ENCODE measurements at places on chromosomes 3 and 15.

- peak; percentile 9 for DNase-seq
Measured at GRCh38 chr15:43204016-43204901, 16.6 kb downstream of the EPB42 start.

- DNase-seq = peak; percentile 9
Measured at GRCh38 chr3:193869221-193870201, 266.4 kb upstream of the HES1 start.

DNA sequence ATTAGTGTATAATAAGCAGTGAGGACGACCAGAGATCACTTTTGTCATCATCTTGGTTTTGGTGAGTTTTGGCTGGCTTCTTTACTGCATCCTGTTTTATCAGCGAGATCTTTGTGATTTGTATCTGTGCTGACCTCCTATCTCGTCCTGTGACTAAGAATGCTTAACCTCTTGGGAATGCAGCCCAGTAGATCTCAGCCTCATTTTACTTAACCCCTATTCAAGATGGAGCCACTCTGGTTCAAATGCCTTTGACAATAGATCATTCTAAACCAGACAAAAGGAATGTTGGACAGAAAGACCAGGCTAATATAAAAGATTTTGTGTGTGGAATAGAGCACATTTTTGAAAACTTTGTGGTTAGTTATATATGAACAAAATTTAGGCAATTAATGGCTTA, 618.5 kb upstream of the BCHE start:
- no peak for DNase-seq

- no peak for DNase-seq
Measured at GRCh38 chr3:28218917-28219198, 22.6 kb upstream of the CMC1 start.

DNA sequence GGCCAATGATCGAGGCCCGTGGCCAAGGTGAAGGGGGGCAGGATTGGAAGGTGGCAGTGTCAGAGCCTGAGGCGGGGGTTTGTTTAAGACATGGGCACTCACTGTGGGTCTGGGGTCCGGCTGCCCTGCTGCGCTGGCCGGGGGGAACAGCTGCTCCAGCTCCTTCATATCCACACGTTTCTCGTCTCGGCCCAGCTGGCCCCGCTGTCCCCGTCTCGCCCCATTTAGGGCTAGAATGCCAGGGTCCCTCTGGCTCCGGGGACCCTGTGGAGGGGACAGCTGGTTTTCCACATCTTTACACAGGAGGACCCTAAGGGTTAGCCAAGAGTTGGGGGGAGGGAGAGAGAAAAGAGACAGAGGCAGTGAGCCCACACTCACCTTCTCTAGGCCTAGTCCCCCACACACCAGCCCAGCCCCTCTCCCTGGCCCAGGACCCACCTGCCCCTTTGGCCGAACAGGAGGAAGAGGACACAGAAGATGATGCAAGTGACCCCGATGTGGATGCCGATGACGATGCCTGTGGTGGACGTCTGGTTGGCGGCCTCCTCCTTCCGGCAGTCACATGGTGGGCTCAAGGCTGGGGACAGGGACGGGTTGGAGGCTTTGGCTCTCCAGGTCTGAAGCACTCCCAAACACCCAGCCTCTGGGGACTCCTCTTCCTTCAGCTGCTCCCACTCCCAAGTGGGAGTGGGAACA, 25.0 kb downstream of the RNU5B-1 start:
- no peak for DNase-seq

DNA sequence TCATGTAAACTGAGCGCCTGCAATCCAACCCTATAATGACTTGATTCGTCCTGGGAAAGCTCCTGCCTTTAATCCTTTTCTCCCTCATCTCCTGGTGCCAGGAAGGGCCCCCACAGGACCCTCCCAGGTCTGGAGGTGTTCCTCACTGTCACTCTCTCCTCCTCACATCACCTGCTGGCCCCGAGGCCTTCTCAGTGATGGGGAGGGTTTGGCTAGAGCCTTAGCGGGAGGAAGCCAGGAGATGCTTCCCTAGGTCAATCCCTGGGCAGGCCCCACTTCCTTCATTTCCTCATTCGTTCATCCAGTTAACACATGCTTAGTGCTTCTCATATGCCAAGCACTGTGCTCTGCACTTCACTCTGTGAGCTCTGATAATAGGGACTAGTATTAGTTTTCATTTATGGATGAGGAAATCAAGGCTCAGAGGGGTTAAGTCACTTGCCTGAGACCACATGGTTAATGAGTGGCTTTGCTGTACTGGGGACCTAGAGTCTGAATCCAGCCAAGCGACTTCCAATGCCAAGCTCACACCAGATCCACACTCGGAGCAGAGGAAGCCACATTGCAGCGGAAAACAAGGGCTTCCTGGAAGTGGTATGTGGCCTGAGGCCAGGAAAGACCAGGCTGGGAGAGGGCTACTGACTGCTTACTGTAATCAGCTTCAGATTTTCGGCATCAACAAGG, 50.3 kb upstream of the CHRNB4 start:
- no peak for DNase-seq

- DNase-seq = no peak
Measured at GRCh38 chr15:39184701-39185390, 396.0 kb upstream of the THBS1 start.

- no peak for DNase-seq
Measured at GRCh38 chr15:39429898-39430357, 151.0 kb upstream of the THBS1 start.

- no peak for DNase-seq
Measured at GRCh38 chr3:72247645-72248388, 462.9 kb upstream of the PROK2 start.

- no peak for DNase-seq
Measured at GRCh38 chr3:55059027-55059629, 131.3 kb upstream of the LRTM1 start.

DNA sequence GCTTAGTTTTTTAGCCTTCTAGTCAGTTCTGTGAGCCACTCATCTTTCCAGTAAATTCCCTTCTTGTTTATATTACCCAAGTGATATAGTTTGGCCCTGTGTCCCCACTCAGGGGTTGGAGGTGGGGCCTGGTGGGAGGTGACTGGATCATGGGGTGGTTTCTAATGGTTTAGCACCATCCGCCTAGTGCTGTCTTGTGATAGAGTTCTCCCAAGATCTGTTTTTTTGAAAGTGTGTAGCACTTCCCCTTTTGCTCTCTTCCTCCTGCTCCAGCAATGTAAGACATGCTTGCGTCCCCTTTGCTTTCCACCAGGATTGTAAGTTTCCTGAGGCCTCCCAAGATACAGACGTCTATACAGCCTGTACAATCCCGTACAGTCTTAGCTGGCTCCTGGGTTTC, 53.7 kb upstream of the INO80 start:
- no peak for DNase-seq

GRCh38 chr15:81206018-81206417, 9.3 kb downstream of the IL16 start:
- DNase-seq = no peak

GRCh38 chr15:85543741-85544155, 163.3 kb downstream of the AKAP13 start:
- no peak for DNase-seq

GRCh38 chr15:48555241-48555881, 90.1 kb downstream of the FBN1 start:
- no peak for DNase-seq

DNA sequence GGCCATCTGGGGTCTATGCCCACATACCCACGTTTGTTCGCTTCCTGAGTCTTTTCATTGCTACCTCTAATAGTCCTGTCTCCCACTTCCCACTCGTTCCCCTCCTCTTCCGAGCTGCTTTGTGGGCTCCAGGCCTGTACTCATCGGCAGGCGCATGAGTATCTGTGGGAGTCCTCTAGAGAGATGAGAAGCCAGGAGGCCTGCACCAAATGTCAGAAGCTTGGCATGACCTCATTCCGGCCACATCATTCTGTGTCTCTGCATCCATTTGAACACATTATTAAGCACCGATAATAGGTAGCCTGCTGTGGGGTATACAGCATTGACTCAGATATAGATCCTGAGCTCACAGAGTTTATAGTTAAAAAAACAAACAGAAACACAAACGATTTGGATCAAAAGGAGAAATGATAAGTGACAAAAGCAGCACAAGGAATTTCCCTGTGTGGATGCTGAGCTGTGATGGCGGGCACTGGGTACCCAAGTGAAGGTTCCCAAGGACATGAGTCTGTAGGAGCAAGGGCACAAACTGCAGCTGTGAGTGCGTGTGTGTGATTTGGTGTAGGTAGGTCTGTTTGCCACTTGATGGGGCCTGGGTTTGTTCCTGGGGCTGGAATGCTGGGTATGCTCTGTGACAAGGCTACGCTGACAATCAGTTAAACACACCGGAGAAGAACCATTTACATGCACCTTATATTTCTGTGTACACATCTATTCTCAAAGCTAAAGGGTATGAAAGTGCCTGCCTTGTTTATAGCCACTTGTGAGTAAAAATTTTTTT, 35.9 kb downstream of the NR1I2 start:
- no peak for DNase-seq

DNA sequence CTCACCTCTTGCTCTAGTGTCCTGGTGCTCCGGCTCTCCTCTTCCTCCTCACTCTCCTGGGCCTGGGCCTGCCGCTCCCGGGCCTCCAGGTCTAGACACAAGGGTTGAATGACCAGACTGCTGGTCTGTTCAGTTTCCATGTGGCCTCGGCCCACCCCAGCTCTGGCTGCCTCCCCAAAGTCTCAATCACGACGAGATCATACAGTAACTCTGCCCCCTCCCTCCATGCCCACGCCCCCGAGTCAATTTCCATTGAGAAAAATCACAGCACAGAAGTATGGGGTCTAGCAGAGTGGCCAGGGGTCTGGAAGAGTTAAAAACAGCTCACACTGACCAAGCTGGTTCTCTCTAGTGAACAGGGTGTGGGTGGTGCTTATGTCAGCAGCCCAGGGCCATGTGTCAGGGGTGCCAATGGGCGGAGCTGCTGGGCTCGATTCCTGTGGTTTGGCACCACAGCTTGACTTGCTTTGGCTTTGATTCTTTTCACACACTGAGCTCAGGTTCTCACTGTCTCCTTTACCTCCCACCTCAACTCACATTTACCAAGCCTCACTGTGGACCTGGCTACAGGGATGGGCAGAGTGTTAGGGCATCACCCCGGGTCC, 6.9 kb downstream of the C15orf62 start:
- no peak for DNase-seq

DNA sequence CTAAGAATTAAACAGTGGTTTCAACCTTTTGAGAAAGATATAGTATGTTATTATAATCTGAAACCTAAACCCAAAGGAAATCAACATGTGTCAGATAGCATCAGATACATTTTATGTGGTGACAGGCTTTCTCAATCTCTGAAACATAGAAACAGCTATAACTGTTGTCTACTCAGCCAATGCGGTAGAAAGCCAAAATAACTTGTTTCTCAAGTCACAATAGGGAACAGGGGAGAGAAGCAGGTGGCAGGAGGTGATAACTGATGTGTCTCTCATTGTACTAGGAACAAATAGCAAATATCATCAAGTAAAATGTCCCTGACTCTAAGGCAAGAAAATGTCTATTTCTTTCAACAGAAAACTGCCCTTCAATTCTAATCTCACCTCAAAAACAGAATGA, 38.6 kb downstream of the DENND6A start:
- no peak for DNase-seq

DNA sequence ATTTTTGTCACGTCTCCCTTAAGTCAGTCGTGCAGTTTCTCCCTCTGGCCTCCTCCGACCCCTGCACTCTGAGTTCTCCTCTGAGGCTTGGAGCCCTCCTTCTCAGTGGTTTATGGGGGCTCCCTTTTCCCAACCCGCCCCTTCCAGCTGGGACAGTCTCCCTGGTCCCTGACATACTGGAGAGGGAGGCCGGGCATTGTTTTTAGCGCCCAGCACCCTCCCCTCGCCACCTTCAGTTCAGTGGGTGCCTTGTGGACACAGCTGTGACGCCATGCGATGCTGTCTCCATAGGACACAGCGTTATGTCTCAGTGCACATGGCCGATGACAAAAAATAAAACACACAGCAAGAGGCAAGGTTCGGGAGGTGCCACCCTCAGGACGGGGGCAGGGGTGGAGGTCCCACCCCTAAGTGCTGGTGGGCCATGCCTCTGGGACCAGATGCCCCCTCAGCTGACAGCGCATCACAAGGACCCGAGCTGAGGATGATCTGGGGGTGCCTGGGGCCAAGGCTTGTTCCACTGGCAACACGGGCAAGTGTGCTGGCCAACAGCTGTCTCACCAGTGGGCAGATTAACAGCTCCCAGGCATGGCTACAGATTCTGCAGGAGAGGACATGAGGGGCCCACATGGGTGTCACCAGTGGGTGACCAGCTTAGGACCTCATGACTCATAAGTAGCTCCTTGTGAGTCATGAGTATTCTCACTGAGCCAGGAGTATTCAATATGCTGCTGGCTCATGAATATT, 81.6 kb downstream of the PLXNA1 start:
- no peak for DNase-seq

- no peak for DNase-seq
Measured at GRCh38 chr3:45347315-45348000, 40.9 kb upstream of the LARS2 start.

GRCh38 chr3:60225848-60226247, 1025.4 kb downstream of the FHIT start:
- no peak for DNase-seq

GRCh38 chr15:49900006-49900902, 218.8 kb downstream of the ATP8B4 start:
- no peak for DNase-seq

GRCh38 chr3:57026944-57027343, 33.5 kb upstream of the SPATA12 start:
- no peak for DNase-seq

DNA sequence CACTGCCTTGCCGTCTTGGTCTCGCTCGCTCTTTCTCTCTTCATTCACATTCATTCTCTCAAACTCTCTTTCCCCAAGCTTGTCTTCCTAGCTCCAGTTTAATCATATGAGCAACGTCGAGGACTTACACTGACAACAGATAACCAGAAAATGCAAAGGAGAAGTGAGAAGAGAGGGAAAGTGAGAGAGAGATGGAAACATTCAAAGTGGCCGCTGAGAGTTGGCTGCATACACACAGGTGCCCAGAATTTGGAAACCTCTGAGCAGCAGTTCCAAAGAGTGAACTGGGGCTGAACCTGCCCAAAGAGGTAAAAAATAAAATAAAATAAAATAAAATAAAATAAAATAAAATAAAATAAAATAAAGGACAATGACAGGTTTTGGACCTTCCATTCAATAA, 583.0 kb downstream of the FOXP1 start:
- DNase-seq = no peak

DNA sequence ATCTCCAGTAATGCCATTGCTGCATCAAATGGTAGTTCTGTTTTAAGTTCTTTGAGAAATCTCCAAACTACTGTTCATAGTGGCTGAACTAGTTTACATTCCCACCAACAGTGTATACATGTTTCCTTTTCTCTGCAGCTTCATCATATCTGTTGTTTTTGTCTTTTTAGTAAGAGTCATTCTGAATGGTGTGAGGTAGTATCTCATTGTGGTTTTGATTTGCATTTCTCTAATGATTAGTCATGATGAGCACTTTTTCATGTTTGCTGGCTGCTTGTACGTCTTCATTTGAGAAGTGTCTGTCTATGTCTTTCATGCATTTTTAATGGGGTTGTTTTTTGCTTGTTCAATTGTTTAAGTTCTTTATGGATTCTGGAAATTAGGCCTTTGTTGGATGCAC, 10.2 kb upstream of the GCSAM start:
- no peak for DNase-seq

DNA sequence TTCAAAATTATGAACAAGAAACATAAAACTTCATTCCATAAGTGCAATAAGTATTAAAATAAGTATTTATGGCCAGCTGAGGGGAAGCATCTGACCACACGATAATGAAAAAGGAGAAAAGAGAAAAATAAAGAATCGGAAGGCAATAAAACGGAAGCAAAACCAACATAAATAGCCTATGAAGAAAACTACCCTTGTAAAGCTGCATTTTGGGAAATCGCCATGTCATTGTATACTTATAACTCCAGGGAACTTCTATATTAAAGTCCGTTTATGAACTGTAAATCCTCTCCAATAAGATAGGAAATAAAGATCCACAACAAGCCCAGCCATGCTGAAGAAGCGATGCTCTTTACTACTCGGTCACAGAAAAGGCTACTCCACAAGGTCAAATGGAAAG, 47.7 kb downstream of the MORC1 start:
- DNase-seq = no peak
